ENCODE measurements at places on chromosomes 12 and 14. TPM values are rescaled to one million over a fixed set of nuclear protein-coding genes. Genes with fewer than 3 reads are reported as not detected.

PTPRB gene
- total RNA-seq = not detected

OR6C2 gene
- not detected for total RNA-seq

PRB2 gene
- not detected for total RNA-seq

ATL1 gene
- 1.0 TPM for total RNA-seq

VDR gene
- 267 TPM for total RNA-seq

PAPLN gene
- total RNA-seq = 0.54 TPM

ARMH4 gene
- total RNA-seq = not detected

DNA sequence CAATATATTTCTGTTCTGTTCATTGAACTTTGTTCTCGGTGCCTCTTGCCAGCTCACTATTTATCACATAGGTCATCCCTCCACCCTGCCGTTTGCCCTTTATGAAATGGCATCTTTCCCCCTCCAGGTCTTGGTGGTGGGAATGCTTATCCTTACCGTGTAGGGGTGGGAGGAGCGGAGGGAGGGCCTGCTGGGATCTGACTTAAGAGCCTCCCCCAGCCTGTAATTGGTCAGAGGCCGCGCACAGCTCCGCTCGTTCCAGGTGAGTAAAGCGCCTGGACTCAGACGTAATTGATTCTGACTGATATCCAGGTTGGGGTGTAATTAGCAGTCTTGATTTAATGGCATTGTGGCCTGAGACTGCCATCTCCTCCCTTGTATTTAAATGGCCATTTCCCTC, 185.3 kb downstream of the TSPAN9 start:
- H3K27ac ChIP-seq = no peak overlapping the region
- no peaks in the 10 kb centered on the region for H3K36me3 ChIP-seq
- DNase-seq = no peak
- no peak overlapping the region for H3K4me3 ChIP-seq

- H3K4me3 ChIP-seq = no peak overlapping the region
- H3K27ac ChIP-seq = no peak overlapping the region
- DNase-seq = no peak
- no peaks in the 10 kb centered on the region for H3K4me1 ChIP-seq
- H3K27me3 ChIP-seq = peaks cover 2% of the 10 kb centered on the region
Observed at GRCh38 chr12:97609957-97610356, 147.4 kb downstream of the RMST start.

GRCh38 chr14:68085742-68086141, 266.2 kb downstream of the RAD51B start:
- no peak for DNase-seq
- H3K4me1 ChIP-seq = peaks cover 8% of the 10 kb centered on the region
- no peak overlapping the region for H3K4me3 ChIP-seq
- no peaks in the 10 kb centered on the region for H3K27me3 ChIP-seq
- H3K27ac ChIP-seq = no peak overlapping the region

DNA sequence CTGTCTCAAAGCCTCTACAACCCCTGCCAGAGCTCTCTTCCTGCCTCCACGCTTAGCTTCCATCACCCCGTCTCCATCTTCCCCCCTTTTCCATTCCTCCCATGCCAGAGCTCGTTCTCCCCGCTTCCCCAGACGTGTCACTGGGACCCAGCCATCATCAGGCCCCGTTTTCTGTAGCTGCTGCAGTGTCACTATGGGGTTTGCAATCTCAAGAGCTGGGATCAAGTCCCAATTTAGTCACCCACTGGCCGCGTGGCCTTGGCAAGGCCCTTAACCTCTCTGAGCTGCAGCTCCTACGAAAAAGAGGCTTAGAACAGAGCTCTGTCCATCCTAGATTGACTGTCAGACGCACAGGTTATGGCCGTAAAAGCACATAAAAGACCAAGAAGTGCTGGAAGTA, 901 bp upstream of the FAIM2 start:
- H3K27me3 ChIP-seq = peaks cover 16% of the 10 kb centered on the region
- peak overlapping the region; percentile 46 for H3K27ac ChIP-seq
- peaks cover 9% of the 10 kb centered on the region for H3K4me1 ChIP-seq
- H3K36me3 ChIP-seq = no peaks in the 10 kb centered on the region
- peak overlapping the region; percentile 80 for H3K4me3 ChIP-seq
- no peak for DNase-seq

- no peak overlapping the region for H3K27ac ChIP-seq
- no peaks in the 10 kb centered on the region for H3K4me1 ChIP-seq
- no peak overlapping the region for H3K4me3 ChIP-seq
- no peak for DNase-seq
Observed at GRCh38 chr14:51576879-51577278, 74.8 kb upstream of the FRMD6 start.

DNA sequence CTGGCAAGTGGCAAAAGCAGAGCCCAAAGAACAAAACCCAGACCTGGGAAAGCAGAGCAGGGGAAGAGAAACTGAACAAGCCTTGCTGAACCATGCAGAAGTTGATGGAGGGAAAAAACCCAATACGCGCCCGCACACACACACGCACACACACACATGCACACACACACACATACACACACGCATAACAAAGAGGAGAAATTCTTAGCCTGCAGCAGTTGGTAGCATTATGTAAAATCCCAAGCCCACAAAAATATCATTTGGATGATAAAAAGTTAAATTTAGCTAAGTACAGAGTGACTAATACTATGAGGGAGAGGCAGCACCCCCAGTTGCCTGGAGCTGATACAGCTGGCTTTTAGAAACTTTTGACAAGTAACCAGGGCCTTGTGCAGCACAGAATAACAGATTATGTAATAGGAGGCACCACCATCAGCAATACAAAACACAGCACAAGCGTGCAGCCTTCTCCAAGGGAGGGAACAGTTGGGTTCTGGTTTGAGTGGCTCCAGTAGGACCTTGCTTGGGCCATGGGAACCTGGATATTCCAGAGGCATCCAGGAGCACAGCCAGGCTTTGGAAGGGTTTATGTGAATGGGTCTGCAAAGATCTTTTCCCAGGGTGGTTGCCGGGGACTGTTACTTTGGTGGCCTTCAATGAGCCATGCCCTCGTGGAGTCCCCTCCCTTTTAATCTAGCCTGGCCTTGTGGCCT, 35.3 kb downstream of the PITPNM2 start:
- H3K4me3 ChIP-seq = peak overlapping the region; percentile 46
- H3K4me1 ChIP-seq = peaks cover 43% of the 10 kb centered on the region
- no peaks in the 10 kb centered on the region for H3K27me3 ChIP-seq
- DNase-seq = peak; percentile 69
- peak overlapping the region; percentile 69 for H3K27ac ChIP-seq

DNA sequence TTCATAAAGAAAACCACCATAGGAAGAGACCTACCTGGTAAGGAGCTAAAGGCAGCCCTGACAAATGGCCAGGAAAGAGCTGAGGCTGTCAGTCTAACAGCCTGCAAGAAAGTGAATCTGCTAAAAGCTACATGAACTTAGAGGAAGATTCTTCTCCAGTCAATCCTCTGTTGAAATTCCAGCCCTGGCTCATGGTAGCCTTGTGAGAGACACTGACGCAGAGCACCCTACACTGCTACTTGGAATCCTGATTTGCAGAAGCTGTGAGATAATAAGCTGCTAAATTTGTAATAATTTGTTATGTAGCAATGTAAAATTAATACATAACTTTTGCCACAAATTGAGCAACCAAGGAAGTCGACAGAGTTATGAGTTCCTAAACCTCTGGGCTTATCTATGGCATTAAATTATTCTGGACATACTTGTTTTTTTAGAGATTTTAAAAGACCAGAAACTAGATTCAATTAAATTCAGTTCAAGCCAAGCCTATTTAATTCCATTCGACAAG, 257.0 kb downstream of the ETNK1 start:
- no peak for DNase-seq
- H3K27me3 ChIP-seq = no peaks in the 10 kb centered on the region
- H3K4me3 ChIP-seq = no peak overlapping the region
- no peaks in the 10 kb centered on the region for H3K4me1 ChIP-seq

DNA sequence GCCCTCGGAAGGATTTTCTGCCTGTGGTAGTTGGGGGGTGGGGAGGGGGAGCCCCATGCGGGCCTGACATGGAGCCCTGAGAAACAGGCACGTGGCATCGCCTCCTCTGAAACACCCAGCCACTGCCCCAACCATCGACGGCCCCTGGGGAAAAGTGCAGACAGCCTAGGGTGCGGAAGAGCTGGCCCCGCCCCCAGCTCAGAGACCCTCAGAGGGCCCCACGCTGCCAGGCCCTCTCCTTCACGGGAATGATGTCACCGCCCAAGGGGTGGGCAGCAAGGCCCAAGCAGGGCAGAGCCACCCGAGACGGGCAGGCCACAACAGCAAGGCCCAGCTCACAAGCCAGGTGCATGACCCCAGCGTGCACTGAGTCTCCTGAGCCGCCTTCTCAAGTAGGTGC, 26.2 kb downstream of the BEGAIN start:
- DNase-seq = no peak
- peaks cover 14% of the 10 kb centered on the region for H3K27me3 ChIP-seq
- peaks cover 6% of the 10 kb centered on the region for H3K4me1 ChIP-seq

DNA sequence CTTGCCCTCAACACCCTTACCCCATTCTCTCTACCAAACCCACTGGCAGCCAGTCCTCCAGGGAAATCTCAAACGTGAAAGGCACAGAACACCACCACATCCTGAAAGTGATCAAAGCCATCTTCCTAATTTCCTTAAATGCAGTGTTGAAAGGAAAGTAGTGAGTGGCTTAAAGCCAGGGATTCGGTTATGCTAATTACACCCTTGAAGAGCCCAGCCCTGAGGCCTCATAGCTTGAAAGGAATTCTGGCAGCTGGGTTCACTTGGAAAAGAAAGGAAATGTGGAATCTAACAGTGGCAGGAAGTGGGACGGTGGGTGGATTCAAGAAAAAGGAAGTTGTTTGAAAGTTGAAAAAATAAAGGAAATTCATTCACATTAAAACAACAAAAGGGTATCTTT, 73.0 kb upstream of the FICD start:
- H3K27ac ChIP-seq = no peak overlapping the region
- H3K27me3 ChIP-seq = peaks cover under 1% of the 10 kb centered on the region
- no peaks in the 10 kb centered on the region for H3K36me3 ChIP-seq
- H3K4me3 ChIP-seq = no peak overlapping the region
- H3K4me1 ChIP-seq = peaks cover 2% of the 10 kb centered on the region

- H3K27ac ChIP-seq = no peak overlapping the region
- DNase-seq = no peak
- no peak overlapping the region for H3K4me3 ChIP-seq
- H3K27me3 ChIP-seq = no peaks in the 10 kb centered on the region
- H3K36me3 ChIP-seq = no peaks in the 10 kb centered on the region
- H3K4me1 ChIP-seq = no peaks in the 10 kb centered on the region
Observed at GRCh38 chr12:67045650-67046049, 223.5 kb upstream of the CAND1 start.

DNA sequence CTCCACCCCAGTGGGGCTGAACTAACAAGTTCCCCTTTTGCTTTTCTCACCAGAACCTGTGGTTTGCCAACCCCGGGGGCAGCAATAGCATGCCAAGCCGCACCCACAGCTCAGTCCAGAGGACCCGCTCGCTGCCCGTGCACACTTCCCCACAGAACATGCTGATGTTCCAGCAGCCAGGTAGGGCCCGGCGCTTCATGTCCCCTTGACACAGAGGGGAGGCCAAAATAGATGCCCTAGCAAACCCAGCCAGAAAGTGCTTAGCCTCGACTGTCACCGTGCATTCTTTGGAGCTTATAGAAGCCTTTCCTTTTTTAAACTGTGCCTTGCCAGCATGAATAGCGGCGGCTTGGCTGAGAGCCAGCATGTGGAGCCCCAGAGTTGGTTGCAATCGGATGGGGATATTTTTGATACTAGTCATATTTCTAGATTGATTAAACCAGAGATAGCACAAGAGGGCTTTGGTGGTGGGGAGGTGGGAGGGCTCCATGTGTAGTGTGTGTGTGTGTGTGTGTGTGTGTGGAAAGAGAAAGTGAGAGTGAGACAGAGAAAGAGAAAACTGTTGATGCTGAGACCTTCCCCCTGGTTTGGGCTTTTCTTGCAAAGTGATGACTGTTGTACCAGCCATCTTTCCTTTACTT, 126.1 kb downstream of the GCH1 start:
- peak overlapping the region; percentile 71 for H3K4me3 ChIP-seq
- peaks cover 38% of the 10 kb centered on the region for H3K4me1 ChIP-seq
- peaks cover 5% of the 10 kb centered on the region for H3K27me3 ChIP-seq
- peak overlapping the region; percentile 49 for H3K27ac ChIP-seq
- peak; percentile 83 for DNase-seq

DNA sequence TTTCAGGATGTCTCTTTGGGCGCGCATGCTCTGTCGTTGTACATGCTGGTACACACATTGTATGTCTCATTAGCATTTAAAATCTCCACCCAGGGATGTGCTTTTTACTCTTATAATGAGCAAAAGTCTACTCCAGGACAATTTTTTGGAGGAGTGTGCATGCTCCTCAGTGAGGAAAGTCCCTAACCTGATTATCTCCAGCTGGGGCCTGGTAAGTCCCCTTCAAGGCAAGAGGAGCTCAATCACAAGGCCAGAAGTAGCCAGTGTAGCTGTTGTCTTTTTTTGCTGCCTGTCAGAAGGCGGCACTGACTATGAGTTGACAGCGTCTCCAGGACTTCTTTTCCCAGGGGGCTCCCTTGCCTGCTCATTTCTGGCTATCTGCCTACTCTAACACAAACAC, 218.3 kb upstream of the CNTN1 start:
- H3K4me1 ChIP-seq = no peaks in the 10 kb centered on the region
- no peaks in the 10 kb centered on the region for H3K27me3 ChIP-seq
- no peak overlapping the region for H3K27ac ChIP-seq

- H3K36me3 ChIP-seq = peaks cover 39% of the 10 kb centered on the region
- H3K4me3 ChIP-seq = peak overlapping the region; percentile 89
- H3K27me3 ChIP-seq = no peaks in the 10 kb centered on the region
- H3K27ac ChIP-seq = peak overlapping the region; percentile 97
- DNase-seq = peak; percentile 89
- peaks cover 35% of the 10 kb centered on the region for H3K4me1 ChIP-seq
Observed at GRCh38 chr12:6852651-6853354, 853 bp downstream of the USP5 start.

DNA sequence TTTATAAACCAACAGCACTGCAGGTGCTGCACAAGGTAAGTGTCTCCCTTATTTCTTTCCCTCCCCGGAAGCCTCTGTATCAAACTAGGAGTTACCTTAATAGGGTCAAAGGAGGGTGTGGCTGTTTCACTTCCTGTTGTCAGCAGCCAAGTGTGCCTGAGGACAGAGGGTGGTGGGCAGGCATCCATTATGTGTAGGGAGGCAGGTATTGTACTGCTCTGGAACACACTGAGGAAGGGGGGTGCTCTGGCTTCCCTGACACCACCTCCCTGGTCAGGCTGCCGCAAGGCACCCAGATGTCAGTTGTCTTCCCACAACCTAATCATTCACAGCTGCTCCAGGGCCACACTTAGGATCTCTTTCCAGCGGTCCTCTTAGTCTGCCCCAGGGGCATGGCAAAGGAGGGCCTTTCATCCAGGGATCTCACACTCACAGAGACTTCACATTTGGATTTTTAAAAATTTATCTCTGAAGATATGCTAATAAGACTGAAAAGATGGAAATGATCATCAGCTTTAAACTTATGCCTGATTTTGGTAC, 132.0 kb upstream of the ARHGAP5 start:
- H3K4me1 ChIP-seq = peaks cover 17% of the 10 kb centered on the region
- peaks cover 6% of the 10 kb centered on the region for H3K27me3 ChIP-seq
- no peaks in the 10 kb centered on the region for H3K36me3 ChIP-seq
- H3K4me3 ChIP-seq = peak overlapping the region; percentile 36
- no peak overlapping the region for H3K27ac ChIP-seq
- peak; percentile 71 for DNase-seq

All from activated CD4-positive, alpha-beta T cell treated with anti-CD3 and anti-CD28 coated beads, Interleukin-2, amount 10 ng/mL, durations not matched to agents 24 days and 14 days (primary cell).